H1 (cell line): ENCODE measurements at places on chromosomes 11 and 22. TPM values are rescaled to one million over a fixed set of nuclear protein-coding genes. Genes with fewer than 3 reads are reported as not detected.

- DNase-seq: no peak
Measured at GRCh38 chr11:78870655-78871054, 296.0 kb upstream of the NARS2 start.

GRCh38 chr11:87583931-87584330, 546.2 kb downstream of the TMEM135 start:
- DNase-seq: no peak

- no peak for DNase-seq
Measured at GRCh38 chr11:15927864-15928217, 428.5 kb downstream of the SOX6 start.

The HEPACAM gene
- not detected in 2 replicates for polyA plus RNA-seq
